ENCODE measurements at places on chromosomes 12 and 14. TPM values are rescaled to one million over a fixed set of nuclear protein-coding genes. Genes with fewer than 3 reads are reported as not detected.

DNA sequence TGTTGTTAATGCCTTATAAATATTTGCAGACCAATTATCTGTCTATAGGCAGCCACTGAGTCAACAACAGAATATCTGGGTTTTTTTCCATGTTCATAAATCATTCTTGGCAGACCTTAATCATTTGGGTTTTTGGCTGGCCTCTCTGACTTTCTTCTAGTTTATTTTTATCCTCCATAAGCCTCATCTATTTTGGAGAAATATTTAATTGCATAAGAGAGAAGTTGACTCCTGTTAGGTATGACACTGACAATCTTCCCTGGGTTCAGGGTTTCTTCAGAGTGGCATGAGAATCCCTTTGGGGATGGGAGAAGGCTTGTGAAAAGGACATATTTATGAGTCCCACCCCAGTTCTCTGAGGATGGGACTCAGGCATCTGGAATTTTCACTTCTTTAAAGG lies 299.8 kb downstream of the NRXN3 start:
- DNase-seq = no peak

- DNase-seq = no peak
Measured at GRCh38 chr14:103739793-103740501, 24.3 kb downstream of the ZFYVE21 start.

- no peak for DNase-seq
Measured at GRCh38 chr12:69030321-69030720, 97.3 kb upstream of the CPM start.

GRCh38 chr12:121893961-121894460 lies 5.4 kb downstream of the PSMD9 start:
- peak; percentile 48 for DNase-seq

INSM2 gene
- total RNA-seq = not detected

All from H4 (cell line).